ENCODE measurements at places on chromosomes 4 and X.

DNA sequence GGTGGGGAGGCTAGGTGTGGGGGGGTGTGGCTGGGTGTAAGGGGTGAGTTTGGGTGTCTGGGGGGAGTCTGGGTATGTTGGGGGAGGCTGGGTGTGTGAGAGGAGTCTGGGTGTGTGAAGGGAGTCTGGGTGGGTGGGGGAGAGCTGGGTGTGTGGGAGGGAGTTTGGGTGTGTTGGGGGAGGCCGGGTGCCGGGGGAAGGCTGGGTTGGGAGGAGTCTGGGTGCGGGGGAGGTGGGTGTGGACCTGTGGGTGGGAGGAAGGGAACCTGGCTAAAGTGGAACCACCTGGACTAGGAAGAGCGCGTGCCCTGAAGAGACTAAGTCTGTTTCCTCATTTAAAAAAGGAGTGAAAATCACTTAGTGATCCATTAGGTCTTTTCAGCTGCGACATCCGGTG lies 18.3 kb downstream of the SPON2 start:
- DNase-seq = no peak

GRCh38 chrX:1357993-1358392 lies 21.4 kb downstream of the IL3RA start:
- DNase-seq = no peak

- no peak for DNase-seq
Measured at GRCh38 chr4:66032571-66032970, 362.3 kb upstream of the EPHA5 start.

GRCh38 chrX:75273483-75273882 lies 402 bp upstream of the UPRT start:
- no peak for DNase-seq

DNA sequence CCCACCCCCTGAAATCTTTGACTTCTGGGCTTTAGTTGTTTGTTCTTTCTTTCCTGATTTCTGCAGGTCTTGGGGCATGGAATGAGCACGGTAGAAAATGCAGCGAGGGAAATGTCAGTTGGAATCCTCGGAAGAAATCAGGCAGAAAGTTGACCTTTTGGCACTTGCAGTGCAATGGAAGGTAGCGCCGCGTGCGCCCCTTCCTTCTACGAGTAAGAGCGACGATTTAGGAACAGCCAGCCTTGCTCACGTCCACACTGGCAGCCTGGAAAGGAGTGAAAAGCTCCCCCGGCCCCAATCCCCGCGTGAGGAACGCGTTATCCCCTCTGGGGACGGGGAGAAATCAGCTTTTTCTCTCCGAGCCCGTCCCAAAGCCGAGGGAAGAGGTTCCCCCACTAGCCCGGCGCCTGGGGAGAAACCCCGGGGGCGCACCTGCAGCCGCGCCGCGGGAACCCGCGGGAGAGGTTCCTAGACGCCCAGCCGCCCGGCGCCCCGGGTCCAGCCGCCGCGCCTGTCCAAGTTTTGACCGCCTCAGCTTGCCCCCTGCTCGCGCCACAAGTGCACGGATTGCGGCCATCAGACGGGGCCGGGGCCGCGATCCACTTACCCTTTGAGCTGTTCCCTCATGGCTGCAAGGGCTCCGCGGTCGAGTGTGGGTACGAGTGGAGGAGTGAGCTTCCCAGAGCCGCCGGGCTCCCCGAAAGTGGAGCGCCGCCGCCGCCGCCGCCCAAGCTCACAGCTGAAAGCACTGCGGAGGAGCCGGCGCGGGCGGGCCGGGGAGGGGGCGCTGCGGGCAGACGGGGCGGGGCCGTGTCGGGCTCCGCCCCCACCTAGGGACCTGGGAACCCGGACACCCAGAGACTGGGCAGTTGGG lies 194.6 kb upstream of the FTHL17 start:
- DNase-seq = peak; percentile 53

GRCh38 chrX:20595928-20596575 lies 329.3 kb upstream of the RPS6KA3 start:
- no peak for DNase-seq

DNA sequence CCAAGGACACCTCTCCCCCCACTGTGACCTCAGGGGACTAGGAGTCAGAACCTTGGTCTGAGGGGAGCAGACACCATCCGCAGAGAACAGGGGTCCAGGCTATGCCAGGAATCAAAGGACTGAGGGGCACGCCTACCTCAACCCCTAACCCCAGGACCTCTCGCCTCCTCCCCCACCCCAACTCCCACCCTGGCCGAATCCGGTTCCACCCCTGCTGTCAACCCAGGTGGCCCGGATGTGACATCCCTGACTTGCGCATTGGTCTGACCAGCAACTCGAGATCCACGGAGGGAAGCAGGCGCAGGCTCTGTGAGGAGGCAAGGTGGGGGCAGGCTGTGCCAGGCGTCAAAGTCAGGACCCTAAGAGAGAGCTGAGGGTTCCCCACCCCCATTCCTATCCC lies 468 bp upstream of the MAGEA4 start:
- no peak for DNase-seq

GRCh38 chr4:165006456-165006855 lies 25.3 kb upstream of the TRIM60 start:
- DNase-seq = no peak

DNA sequence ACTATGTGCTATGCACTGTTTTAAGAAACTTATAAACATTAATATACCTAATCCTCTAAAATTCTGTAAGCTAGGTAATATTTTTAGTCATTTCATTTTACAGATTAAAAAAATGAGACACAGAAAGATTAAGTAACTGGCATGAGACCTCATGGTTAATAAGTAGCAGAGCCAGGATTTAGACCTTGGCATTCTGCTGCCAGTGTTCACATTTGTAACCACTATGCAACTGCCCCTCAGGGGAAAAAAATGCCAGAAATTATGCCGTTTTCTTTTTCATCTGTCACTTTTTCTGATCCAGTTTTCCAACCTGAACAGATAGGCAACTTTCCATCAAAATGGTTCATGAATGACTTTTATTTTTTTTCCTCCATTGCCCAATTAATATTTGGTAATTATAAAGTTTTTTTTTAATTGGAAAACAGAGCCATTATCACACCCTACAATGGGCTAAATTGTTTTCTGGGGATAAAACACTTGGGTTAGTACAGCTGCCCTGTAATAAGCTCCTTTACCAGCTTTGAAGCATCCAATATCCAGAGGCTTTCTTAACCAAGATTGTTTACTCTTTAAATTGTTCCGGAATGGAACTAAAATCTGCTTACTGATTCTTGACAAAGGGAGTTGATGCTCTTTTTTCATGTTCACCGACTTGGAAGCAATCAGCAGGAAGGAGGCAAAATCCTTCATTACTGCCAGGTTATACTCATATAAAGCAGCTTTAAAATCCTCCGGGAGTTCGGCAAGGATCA lies 56.4 kb upstream of the DDX60 start:
- DNase-seq = no peak

DNA sequence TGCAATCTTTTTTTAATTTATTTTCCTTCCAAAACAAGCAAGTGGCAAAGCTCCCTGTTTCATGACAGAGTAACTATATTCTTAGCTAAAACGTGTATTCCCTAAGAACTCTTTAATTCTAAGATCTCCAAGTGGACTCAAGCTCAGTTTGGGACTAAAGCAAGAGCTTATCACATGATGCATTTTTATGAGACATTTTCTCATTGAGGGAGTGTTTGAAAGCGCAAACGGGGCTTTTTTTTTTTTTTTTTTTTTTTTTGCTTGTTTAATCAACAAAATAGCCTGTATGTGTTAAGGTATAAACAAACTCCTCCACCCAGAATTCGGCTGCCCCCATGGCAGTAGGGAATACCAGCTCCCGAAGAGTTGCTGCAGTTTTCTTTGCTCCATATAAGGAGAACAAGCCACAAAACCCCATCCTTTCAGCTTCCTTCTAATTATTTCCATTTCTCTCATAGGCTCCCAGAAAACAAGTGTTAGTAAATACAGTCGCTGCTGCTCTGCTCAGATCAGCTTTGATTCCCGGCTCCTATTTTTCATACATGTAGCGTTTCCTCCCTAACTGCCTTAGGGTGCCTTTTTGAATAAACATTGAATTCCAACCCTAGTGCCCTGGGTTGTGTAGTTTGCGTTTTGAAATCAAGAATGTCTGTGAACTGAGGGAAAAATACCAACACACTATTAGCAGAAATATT lies 669 bp upstream of the PPARGC1A start:
- DNase-seq = no peak

DNA sequence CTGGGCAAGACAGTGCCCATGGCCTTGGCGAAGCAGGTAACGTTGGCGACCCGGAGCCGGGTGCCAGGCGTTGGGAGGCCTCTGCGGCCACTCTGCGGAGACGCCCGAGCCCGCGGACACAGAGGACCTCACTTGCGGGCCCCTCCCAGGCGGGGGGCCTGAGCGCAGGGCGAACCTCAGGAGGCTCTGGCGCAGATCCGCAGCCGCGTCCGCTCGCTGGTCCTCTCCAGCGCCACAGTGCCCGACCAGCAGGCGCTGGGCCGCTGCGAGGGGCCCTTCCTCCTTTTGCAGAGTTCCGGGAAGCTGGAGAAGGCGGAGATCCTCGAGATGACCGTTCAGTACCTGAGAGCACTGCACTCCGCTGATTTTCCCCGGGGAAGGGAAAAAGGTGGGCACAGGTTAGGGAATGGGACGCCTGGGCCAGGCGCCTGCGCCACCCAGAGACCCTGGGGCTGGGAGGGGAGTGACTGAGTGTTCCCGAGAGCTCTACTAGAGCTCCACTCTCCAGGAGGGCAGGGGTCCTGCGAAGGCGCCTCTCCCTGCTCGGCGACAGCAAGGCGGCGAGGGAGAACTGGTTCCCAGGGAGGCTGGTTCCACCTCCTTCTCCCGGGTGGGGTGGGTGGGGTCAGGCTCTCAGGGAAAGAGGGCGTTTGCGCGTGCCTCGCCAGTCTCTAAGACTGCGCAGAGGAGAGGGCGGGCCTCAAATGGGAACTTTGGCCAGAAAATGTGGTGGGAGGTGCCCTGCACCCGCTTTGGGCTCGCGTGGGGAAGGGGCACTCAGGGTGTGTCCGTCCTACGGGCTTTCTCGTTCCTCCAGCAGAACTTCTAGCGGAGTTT lies 1.4 kb downstream of the HELT start:
- DNase-seq = no peak

DNA sequence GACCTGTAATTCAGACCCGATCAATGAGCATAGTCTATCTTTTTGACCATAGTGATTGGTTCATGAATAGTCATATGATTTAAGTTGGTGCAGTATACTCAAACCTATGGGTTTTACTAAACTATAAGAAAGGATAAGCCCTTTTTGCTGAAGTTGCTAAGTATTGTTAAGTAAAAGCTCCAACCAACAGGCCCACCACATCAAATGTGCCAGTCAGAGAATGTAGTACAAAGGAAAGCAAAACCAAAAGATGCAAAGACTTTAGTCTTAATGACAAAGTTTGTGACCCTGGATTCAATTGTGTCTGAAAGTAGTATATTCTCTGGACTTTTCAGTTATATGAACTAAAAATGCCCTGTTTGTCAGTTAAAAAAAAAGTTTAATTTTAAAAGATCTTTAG lies 208.1 kb upstream of the TET2 start:
- DNase-seq = no peak

DNA sequence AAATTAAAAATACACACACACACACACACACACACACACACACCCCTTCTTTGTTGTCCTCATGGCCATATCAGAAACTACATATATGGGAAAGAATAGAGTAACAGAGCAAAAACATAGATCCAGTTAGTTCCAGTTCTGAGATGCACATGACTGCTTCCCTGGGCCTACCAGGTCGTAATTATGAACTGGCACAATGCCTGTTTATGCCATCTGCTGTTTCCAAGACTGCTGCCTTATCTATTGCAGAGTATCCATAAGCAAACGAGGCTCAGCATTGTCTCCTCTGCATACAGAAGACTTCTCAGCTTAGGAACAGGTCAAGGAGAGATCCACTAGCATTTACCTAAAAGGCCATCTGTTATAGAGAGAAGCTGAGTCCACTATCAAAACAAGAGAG lies 789.0 kb downstream of the TECRL start:
- DNase-seq = no peak

GRCh38 chrX:125137521-125137920 lies 182.2 kb upstream of the TEX13C start:
- no peak for DNase-seq

DNA sequence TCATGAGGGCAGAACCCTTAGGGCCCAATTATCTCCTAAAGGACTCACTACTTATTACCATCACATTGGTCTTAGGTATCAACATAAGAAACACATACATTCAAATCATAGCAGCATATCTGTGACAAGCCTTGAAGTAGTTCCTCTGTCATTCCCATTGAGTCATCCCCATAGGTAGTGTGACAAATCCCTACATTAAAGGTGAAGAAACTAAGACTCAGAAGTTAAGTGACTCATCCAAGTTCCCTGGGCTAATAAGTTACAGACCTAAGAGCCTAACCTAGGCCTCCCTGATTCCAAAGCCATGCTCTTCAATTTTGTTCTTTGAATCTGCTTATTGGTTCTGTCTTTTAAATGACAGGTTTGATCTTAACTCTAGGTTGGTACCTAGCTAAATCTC lies 58.2 kb downstream of the CD38 start:
- no peak for DNase-seq

DNA sequence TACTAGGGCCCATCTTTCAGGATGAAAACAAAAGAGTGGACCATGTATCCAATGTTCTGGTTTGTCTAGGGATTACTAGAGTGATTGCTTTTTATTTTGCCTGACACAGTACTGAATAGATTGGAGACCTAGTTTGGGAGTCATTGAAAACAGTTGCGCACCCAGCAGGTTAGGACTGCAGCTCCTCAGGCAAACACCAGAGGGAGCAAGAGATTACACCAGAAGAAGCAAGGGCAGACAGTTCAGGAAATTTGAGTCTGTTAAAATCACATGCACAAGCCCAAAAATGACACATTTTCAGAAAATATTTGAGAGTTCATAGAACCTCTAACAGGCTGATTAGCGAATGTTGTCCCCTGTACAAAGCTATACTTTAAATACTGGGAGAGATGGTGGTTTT lies 55.6 kb downstream of the CYLC1 start:
- DNase-seq = no peak

DNA sequence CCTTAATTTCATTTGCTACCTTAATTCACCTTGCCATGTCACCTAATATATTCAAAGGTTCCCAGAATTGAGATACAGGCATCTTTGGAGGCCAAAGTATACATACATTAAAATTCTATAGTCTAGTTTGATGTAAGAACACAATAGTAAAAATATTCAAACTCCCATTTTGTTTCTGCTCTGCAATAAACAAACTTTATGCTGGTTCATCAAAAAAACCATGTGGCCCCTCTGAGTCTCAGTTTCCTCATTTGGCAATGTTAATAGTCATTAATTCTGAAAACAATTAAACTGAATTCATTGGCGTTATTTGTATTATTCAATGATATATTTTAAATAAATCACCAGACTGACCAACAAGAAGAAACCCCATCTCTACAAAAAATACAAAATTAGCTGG lies 639.4 kb upstream of the INTU start:
- DNase-seq = no peak

DNA sequence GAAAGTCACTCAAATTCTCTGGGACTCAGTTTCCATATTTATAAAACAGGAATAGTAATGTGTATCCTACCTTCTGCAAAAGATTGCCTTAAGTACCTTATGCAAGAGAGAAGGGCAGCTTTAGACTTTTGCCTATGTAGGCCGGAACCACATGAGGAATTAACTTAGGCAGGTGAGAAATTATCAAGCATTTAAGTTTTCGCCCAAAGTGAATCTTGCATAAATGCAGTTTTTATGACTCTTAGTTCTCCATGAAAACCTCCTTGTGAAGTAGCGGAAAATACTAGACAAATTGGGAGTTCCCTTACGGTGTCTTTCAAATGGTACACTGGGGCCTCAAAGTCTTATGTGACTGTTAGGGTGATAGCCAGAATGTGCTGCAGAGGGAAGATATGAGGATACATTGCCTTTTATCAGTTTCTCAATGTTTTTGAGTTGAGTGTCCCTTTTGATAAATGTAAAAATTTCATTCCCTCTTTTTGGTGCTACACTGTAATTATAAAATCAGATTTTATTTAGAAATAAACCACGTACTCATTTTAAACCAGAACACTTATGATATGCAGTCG lies 2.6 kb downstream of the SH2D1A start:
- DNase-seq = no peak
